ENCODE measurements at places on chromosomes 16 and 17. TPM values are rescaled to one million over a fixed set of nuclear protein-coding genes. Genes with fewer than 3 reads are reported as not detected.

DNAI2 gene
- total RNA-seq = not detected

MMP15 gene
- total RNA-seq = 2.5 TPM

NAGS gene
- total RNA-seq = not detected

TPPP3 gene
- 36.4 TPM for total RNA-seq

IQCK gene
- total RNA-seq = 4.3 TPM

PRSS33 gene
- not detected for total RNA-seq

VAT1L gene
- total RNA-seq = not detected

SRP68 gene
- total RNA-seq = 108 TPM

SPATA32 gene
- total RNA-seq = not detected

MILR1 gene
- 0.95 TPM for total RNA-seq

SLC35G6 gene
- not detected for total RNA-seq

DOC2A gene
- total RNA-seq = 0.51 TPM

CDH15 gene
- 49.1 TPM for total RNA-seq

ZNF624 gene
- total RNA-seq = 0.62 TPM

HIGD1B gene
- 17.9 TPM for total RNA-seq

GRCh38 chr17:71849783-71850768, 270.7 kb upstream of the SOX9 start:
- H3K27me3 ChIP-seq = no peaks in the 10 kb centered on the region
- H3K36me3 ChIP-seq = no peaks in the 10 kb centered on the region
- no peak overlapping the region for H3K4me3 ChIP-seq
- no peak overlapping the region for H3K27ac ChIP-seq

DNA sequence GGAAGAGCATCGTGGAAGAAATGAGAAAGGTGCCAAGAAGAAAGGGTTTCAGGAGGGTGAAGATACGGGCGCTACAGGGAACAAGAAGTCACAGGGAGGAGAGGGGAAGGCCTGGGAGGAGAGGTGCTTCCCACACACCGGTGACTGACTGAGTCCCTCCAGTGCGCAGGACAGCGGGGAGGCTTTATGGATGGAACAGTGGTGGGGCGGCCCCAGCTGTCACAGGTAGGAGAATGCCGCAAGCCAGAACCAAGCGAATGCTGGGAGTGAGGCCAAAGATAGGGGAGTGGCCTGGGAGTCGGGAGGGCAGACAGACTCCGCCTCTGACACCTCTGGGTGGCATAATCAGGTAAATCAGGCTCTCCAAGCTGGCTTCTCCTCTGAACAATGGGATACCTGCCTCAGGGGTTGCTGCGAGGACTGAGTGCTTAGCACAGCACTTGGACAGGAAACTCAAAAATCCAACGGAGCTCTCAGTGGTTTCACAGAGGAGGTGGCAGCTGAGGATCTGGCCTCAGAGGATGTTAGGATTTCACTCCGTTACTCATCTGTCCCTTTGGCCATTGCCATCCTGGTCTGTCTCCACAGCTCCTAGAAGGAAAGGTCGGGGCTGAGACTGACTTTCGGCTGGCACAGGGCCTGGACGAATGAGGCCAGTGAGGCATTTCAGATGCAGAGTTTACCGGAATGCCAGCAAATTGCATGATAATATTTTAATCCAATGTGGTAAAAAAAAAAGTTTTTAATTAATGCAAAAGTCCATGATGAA, 717 bp upstream of the CNP start:
- H3K4me3 ChIP-seq = peak overlapping the region; percentile 82
- no peaks in the 10 kb centered on the region for H3K27me3 ChIP-seq
- H3K4me1 ChIP-seq = peaks cover 31% of the 10 kb centered on the region
- peak; percentile 70 for DNase-seq
- peak overlapping the region; percentile 89 for H3K27ac ChIP-seq
- H3K36me3 ChIP-seq = peaks cover 19% of the 10 kb centered on the region

GRCh38 chr17:12691173-12691572, 25.5 kb downstream of the MYOCD start:
- no peaks in the 10 kb centered on the region for H3K36me3 ChIP-seq
- H3K4me3 ChIP-seq = no peak overlapping the region
- H3K27ac ChIP-seq = no peak overlapping the region
- peak; percentile 15 for DNase-seq

GRCh38 chr17:5823219-5823618, 238.9 kb upstream of the NLRP1 start:
- H3K36me3 ChIP-seq = no peaks in the 10 kb centered on the region
- DNase-seq = no peak
- H3K4me3 ChIP-seq = no peak overlapping the region
- H3K27me3 ChIP-seq = no peaks in the 10 kb centered on the region
- no peaks in the 10 kb centered on the region for H3K4me1 ChIP-seq

DNA sequence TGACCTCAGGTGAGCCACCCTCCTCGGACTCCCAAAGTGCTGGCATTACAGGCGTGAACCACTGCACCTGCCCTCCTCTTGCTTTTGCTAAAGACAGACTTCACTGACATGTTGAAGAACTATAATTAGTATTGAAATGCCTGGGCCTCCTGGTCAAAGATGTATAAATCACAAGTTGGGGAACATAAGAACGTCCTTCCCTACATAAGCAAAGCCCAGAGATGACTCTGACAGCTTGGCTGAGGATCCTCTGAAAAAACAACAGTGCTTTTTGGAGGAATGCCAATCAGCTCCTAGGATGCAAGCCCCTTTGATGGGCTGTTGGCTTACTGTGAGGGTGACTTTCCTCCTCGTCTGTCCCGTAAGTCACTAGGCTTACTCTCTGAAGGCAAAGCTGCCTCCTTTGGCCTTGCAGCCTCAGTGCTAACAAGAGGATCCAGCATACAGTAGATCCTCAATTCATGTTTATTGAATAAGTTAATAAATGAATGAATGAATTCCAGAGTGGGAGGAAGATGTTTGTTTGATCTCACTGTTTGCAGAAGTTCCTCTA, 6.3 kb downstream of the APOH start:
- no peaks in the 10 kb centered on the region for H3K36me3 ChIP-seq
- no peak for DNase-seq
- no peak overlapping the region for H3K4me3 ChIP-seq
- H3K4me1 ChIP-seq = no peaks in the 10 kb centered on the region
- peaks cover 3% of the 10 kb centered on the region for H3K27me3 ChIP-seq
- H3K27ac ChIP-seq = no peak overlapping the region

- DNase-seq = no peak
- H3K4me3 ChIP-seq = no peak overlapping the region
- H3K27ac ChIP-seq = no peak overlapping the region
- H3K4me1 ChIP-seq = no peaks in the 10 kb centered on the region
- H3K27me3 ChIP-seq = no peaks in the 10 kb centered on the region
These were observed 20.2 kb upstream of the UMOD start for GRCh38 chr16:20372701-20373100.

DNA sequence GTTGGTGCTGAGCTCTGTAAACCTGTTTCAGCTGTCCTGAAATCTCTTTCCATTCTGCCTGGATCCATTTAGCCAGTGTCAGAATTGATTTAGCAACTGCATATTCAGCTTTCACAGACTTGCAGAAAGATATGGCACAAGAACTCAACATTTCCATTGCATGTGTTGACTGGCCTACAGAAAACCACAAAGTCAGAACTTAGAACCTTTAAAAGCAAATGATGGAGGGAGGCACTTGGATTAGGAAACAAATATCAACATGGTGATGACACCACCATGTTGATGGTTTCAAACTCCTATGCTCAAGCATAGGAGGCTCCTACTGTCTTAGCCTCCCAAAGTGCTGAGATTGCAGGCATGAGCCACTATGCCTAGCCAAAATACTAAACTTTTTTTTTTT, 52.3 kb upstream of the ARL6IP1 start:
- no peak overlapping the region for H3K27ac ChIP-seq
- no peaks in the 10 kb centered on the region for H3K4me1 ChIP-seq
- H3K4me3 ChIP-seq = no peak overlapping the region
- H3K36me3 ChIP-seq = peaks cover 19% of the 10 kb centered on the region
- DNase-seq = no peak
- H3K27me3 ChIP-seq = no peaks in the 10 kb centered on the region

DNA sequence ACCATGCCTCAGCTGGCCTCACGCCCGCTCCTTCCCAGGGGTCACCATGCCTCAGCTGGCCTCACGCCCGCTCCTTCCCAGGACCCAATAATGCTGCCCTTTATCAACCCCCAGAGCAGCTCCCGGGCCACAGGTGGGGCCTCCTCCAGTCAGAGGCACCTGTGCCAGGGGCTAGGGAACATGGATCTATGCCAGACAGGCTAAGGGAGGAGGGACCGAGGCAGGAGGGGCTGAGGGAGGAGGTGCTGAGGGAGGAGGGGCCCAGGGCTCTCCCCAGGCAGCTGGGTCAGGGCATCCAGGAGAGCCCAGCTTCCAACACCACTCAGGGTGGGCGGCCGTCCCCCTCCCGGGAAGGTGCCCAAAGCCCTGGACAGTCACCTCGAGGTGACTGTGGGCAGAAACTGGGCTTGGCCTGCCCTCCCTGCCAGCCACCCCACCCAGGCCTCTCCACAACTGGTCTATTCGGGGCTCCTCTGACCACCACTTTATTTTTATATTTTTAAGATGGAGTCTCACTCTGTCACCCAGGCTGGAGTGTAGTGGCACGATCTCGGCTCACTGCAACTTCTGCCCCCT, 19.4 kb downstream of the UTS2R start:
- peaks cover 4% of the 10 kb centered on the region for H3K4me1 ChIP-seq
- no peak overlapping the region for H3K27ac ChIP-seq
- no peak for DNase-seq

- H3K4me3 ChIP-seq = no peak overlapping the region
- no peaks in the 10 kb centered on the region for H3K27me3 ChIP-seq
- no peak for DNase-seq
- no peaks in the 10 kb centered on the region for H3K4me1 ChIP-seq
- H3K27ac ChIP-seq = no peak overlapping the region
- H3K36me3 ChIP-seq = peaks cover 2% of the 10 kb centered on the region
These were observed 27.1 kb downstream of the PRSS54 start for GRCh38 chr16:58267524-58268243.

DNA sequence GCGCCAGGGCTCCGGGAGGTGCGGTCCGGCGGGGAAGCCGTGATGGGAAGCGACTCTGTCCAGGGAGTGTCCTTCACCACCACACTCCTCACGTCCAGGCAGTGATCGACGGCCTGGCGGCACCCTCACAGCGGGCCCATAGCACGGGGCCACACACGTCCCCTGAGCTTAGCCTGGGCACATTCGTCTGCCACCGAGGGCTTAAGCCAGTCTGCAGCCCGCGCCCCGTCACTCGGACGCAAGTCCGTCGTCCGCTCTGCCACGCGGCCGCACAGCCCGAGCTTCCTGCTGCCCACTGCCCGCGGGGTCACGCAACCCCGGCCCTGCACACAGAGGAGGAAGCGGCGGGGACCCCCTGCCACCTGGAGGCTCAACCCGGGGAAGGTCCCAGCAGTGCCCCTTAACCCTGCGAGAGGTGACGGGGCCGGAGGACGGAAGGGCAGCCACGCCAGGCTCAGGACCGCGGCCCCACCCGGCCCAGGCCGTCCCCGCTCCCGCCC, 3.0 kb upstream of the TBX2 start:
- DNase-seq = no peak
- peaks cover 17% of the 10 kb centered on the region for H3K4me1 ChIP-seq
- peak overlapping the region; percentile 77 for H3K4me3 ChIP-seq
- peak overlapping the region; percentile 49 for H3K27ac ChIP-seq

DNA sequence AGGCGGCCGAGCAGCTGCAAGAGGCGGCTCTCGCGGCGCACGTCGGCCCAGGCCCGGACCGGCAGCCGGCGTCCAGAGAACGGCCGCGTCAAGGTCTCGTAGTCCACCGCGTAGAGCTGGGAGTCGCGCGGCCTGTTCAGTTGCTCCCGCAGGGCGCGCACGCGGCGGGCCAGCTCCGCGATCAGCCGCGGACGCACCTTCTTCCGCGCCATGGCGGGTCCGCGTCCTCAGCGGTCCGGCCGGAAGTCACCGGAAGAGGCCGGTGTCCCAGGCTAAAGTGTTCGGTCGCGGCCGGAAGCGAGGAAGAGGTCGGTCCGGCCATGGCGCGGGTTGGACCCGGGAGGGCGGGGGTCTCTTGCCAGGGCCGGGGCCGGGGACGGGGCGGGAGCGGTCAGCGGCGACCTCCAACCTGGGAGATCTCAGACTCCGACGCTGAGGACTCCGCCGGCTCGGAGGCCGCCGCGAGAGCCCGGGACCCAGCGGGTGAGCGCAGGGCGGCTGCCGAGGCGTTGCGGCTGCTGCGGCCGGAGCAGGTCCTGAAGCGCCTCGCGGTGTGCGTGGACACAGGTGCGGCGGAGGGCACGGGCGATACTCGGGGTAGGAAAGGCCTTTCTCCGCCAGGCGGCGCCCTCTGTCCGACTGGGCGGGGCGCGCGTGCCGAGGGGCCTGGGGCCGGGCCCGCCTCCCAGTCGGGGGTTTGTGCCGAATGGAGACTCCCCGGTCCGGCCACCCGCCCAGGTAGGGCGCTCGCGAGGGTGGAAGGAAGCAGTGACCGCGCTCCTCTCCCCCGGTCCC, at the start of gene MRPS34:
TSS of gene MRPS34 (minus strand) at position 227 of the 795 bp plus-strand sequence. CDS start at position 212, 15 bp downstream.
- H3K27ac ChIP-seq = peak within 1 kb of the TSS; percentile 90
- no peaks in the 10 kb centered on the region for H3K27me3 ChIP-seq
- peaks cover 48% of the 10 kb centered on the region for H3K36me3 ChIP-seq
- DNase-seq = peak; percentile 92
- H3K4me3 ChIP-seq = peak within 1 kb of the TSS; percentile 76

GRCh38 chr16:19235478-19235877, 50.1 kb upstream of the CLEC19A start:
- H3K36me3 ChIP-seq = no peaks in the 10 kb centered on the region
- H3K27ac ChIP-seq = no peak overlapping the region
- no peak overlapping the region for H3K4me3 ChIP-seq
- no peak for DNase-seq
